ENCODE measurements at places on chromosomes 11 and 22.

- no peak for DNase-seq
Measured at GRCh38 chr11:26247340-26247739, 84.6 kb upstream of the ANO3 start.

GRCh38 chr11:29435421-29435820 is 581.4 kb downstream of the KCNA4 start:
- DNase-seq = no peak

GRCh38 chr11:78993802-78994430 is 419.3 kb upstream of the NARS2 start:
- DNase-seq = no peak

DNA sequence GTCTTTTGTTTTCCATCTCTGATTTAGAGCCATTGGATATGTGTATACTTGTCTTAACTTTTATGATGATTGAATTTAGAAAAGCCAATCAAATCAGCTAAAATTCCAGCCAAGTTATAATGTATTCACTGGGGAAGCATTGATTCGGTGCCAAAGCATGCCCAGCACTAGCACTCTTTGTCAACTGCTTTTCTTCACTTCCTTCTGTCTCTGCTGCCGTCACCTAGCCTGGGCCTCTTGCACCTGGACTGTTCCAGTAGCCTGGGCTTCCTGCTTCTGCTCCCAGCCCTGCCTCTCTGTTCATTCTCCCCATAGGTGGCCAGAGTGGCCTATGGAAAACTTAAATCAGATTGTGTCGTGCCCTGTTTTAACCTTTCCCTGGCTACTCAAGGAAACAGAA is 80.7 kb downstream of the NAV2 start:
- no peak for DNase-seq

DNA sequence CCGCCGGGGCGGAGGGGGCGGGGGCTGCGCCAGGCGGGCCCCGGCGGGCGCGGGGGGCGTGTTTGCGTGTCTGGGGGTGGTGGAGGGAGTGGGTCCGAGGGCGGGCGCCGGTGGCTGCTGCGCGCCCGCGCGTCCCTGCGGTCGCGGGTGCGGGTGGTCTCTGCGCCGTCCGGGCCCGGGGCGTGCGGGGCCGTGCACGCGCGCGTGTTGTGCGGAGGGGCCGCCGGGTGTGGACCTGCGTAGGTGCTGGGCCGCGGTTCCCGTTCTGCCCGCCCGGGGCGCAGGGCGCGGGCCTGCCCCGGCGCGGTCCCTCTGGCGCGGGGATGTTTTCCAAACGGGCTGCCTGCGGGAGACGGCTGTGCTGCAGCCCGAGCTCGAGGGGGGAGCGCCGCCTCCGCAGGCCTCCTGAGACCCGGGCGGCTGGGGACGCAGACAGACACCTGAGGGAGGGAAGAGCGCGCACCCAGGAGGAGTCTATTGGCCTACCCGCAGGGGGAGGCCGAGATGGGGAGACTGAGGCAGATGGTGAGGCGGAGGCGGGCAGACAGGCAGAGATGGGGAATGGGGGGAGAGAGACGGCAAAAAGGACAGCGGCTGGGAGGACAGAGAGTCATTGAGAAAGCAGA is 442 bp downstream of the PELI3 start:
- DNase-seq = no peak

DNA sequence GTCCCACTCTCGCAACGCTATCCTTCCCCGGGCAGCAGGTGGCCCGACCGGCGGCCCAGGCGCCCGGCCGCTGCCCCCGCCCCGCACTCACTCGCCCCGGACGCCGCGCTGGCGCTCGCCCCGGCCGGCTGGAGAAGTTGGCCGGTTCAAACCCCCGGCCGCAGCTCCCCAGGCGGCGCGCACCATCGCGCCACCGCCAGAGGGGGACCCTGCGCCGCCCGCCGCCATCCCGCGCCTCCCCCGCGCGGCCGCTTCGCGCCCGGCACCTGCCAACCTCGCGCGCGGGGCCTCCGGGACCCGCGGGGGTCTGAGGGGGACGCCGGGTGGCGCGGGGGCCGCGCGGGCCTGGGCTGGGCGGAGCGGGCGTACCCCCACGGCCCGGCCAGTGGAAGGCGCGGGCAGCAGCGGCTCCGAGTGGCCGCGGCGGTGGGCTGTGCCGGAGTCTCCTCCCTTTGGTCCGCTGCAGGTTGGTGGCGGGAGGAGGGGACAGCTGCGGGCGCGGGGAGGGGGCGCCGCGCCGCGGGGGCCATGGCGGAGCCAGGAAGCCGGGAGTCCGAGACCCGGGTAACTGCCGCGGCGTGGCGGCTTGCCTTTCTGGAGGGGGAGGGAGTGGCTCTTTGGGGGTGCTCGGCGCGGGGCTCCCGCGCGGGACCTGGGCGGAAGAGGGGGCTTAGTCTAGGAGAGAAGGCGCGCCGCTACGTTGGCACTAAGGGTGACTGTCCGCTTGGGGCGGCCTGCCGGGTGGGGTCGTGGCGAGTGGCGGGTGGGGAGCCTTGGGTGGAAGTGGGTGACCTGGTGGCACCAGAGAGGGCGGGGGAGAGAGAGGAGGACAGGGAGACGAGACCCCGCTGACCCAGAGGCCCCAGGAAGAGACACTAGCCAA is at the start of the genes MPST and TST:
Gene MPST, plus strand, starts transcription at position 434 of the 883 bp plus-strand sequence. Its CDS starts 95 bp downstream, at position 529.
Gene TST, minus strand, starts transcription at position 139 of the 883 bp plus-strand sequence. CDS start 715 bp downstream, outside the sequence.
- DNase-seq = no peak

DNA sequence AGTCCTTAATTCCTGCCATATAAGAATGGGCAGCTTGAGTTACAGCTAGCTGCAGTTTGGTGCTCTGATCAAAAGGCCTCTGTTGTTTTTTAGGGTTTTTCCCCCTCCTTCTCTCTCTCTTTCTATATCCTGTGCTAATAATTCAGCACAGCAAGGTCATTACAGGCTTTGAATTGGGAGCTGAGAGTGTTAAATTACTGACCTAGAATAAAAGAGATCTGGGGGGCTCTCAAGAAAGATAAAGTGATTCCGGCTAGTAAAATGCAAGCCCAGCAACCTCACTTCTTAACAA is 84.9 kb downstream of the CSTPP1 start:
- DNase-seq = no peak

- DNase-seq = no peak
Measured at GRCh38 chr11:35785287-35786167, 123.0 kb downstream of the TRIM44 start.

GRCh38 chr11:33970984-33971466 is 79.1 kb upstream of the LMO2 start:
- no peak for DNase-seq

- no peak for DNase-seq
Measured at GRCh38 chr11:8758619-8759169, 76.1 kb downstream of the RPL27A start.

- no peak for DNase-seq
Measured at GRCh38 chr22:42933485-42934091, 76.5 kb upstream of the ARFGAP3 start.

DNA sequence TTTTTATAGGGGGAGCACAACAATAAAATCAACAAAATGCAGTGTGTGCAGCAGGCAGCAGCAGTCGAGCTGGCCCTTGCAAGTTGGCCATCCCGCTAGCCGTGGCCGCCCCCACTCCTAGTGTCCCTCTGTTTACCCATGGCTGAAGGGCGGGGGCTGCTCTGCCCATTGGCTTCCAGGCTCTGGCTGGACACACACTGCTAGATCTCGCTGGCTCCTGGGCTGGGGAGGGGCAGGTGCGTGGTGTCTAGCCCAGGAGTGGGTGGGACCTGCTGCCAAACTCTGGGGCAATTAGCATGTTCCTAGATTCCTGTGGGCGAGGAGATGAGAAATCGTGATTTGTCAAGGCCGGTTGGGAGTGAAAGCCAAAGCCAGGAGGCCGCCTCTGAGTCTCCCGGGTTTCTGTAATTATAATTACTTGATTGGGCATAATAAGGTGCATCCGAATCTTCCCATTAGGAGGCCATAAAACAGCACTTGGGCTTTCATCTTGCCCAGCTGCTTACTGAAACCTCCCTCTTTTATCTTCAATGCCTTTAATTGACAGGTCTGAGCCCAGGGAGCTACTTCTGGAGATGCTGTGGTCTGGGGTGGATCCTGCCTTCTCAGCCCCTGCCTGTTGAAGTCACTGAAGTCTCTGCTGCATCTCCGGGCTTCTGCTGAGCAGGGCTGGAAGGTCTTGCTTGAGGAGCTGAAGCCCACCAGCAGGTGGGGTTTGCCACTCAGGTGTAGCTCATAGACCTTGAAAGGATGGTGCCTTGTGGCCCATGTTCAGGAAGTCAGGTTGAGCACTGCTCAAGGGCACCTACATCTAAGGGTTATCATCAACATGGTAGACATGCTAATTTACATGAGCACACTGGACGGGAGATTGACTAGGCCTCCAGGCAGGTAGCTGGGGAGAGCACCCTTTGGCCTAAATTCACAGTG is 44.5 kb upstream of the DKK3 start:
- no peak for DNase-seq

- DNase-seq = no peak
Measured at GRCh38 chr11:126307706-126308105, 3.8 kb downstream of the DCPS start.

DNA sequence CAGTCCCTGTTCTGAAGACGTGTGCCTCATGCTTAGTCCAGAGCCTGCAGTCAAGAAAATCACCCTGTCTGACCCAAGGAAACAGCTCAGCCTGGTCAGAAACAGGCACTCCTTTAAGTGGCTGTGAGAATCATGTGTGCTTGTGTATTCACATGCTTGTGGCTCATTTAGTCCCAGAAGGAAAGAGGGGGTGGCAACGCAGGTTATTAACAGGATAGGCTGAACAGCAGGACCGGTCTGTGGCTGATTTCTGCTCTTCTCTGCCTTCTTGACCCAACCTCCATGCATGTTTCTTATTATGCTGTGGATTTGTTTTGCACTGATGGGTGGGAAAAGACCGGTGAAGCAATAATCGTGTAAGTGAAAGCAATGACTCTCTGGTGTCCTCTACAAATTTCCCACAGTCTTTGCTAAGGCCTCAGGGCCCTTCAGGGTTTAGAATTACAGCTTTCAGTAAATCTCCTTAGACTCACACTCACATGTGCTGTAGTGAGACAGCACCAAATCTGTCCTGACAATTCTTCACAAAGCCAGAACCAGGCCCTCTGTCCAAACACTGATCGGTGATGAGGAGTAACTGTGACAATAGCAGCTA is 288.1 kb downstream of the ETS1 start:
- no peak for DNase-seq

- DNase-seq = no peak
Measured at GRCh38 chr22:20175597-20175900, 24.7 kb upstream of the CCDC188 start.

DNA sequence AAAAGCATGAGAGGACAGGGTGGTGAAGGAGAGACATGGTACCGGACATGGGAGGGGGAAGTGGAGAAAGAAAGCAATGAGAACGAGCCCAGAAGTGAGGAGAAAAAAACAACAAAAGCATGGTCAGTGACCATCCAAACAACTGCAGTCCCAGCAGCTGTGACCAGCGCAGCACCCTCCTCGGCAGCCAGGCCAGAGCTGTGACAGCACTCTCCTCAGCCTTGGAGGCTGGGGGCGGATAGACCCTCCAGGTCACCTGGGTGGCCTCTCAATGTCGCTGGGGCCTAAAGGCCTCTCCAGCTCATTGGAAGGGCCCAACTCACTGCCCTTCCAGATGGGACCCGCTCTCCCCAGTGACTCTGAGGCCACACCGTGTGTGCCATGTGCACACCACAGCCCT is 103.3 kb downstream of the MED15 start:
- DNase-seq = no peak

DNA sequence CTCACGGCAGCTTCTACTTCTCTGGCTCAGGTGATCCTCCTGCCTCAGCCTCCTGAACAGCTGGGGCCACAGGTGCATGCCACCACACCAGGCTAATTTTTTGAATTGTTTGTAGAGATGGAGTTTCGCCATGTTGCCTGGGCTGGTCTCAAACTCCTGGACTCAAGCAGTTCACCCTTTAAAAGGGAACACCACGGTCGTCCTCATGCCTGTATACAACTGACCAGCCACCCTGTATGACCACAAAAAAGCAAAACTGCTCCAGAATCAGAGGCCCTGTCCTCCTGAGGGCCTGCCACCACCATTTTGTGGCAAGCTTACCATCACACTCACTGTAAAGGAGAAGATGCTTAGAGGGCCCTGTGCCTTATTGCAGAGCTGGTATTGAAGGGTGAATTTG is 2.2 kb downstream of the GLB1L3 start:
- no peak for DNase-seq

DNA sequence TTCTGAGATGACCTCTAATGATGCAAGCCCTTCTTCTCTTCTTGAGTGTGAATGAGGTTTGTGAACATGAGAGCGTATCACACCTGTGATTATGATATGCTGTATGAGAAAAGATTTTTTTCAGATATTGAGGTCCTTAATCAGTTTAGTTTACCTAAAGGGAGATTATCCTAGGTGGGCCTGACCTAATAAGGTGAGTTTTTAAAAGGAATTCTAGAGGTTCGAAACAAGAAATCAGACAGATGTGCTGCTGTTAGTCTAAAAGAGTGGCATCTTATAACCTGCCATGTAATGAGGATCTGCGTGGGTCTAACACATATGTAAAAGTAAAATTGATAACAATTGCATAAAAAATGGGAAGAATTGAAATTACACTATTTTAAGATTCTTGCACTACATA is 33.8 kb downstream of the MSANTD4 start:
- no peak for DNase-seq

- no peak for DNase-seq
Measured at GRCh38 chr11:86230179-86230804, 14.3 kb upstream of the EED start.

DNA sequence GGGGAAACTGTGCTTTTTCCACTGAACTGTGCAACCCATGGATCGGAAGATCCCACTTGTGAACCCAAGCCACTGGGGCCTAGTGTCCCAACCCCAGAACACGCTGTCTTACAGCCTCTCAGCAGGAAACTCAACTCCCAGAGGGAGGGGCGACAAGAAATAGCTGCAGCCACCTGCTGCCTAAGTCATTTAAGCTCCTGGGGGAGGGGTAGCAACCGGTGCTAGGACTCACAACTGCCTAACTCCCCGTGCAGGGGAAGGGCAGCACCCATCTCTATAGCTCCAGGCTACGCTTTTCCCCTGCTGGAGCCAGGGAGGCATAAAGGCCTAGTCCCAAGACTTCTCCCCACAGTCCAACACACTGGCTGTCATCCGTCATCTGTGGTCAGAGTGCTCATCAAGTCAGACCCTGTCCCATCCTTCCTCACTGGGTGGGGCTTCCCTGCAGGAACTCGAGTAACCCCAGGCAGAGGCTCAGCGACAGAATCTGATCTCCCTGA is 363.0 kb downstream of the LUZP2 start:
- DNase-seq = no peak

GRCh38 chr11:8281266-8281665 is 17.6 kb upstream of the LMO1 start:
- DNase-seq = no peak

DNA sequence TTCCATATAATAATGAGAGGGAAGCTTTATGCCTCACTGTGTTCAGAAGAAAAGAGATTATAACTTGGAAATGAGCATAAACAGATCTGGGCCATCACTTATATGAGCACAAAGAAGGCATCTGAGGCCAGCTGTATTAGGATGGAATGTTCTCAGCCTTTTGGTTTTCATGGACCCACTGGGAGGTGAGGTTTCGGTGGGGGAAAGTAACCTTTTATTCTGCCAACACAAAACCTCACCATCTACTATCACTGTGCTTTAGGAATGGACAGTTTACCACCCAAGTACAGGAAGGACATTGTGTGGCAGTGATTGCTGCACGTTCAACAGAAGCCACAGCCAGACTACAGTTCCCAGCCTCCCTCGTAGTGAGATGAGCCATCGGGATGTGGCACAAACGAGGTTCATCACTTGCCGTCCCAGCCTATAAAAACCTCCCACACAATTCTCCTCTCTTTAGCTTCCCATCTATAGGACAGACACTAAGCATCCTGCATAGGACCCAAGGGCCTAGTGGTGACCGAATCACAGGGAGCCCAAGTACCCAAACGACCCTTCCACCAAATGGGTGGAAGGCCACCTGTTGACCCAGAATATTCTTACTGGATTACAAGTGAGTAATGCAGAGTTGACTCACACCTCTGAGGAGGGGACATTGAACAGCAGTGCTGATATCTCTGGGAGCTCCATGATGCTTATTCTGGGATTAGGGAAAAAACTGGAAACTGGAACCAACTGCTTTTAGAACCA is 121.5 kb upstream of the RAG2 start:
- no peak for DNase-seq
